ENCODE measurements at places on chromosomes 1 and 21. TPM values are rescaled to one million over a fixed set of nuclear protein-coding genes. Genes with fewer than 3 reads are reported as not detected.

DNA sequence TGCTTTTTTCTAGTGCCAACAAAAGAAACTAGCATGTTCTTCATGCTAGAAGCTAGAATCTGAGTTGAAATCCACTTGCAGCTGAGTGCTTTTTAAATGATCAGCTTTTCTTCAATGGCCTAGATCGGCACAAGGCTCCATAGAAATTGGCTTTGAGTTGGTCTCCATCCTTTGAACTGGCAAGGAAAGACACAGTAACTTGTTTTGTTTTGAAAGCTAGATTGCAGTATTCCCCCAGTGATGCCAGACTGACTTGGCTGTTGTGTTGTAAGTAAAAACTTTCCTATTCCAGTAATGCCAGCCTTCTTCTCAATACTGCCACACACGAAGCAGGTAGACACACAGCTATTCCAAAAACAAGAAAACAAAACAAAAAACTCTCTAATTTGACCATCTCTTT lies 139.1 kb downstream of the FMN2 start:
- DNase-seq = no peak

DNA sequence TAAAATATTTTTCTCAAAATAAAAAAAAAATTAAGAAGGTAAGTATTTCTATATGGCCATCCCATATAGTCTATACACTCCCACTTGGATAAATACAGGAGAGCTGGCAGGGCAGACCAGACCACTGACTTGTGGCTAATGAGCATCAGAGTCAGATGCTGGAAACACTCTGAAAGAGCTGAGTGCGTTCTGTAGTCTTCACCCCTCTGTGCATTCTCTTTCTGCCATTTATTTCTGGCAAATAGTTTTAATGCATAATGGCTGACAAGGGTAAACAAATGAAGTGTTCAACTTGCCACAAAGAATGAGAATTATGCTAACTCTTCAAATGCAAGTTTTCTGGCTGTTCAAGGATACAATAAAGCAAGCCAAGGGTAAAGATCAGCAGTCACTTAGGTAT lies 191.7 kb downstream of the TTLL7 start:
- DNase-seq = no peak

- DNase-seq = no peak
Observed at GRCh38 chr1:117278531-117278930, 67.8 kb upstream of the VTCN1 start.

Gene LCK
- polyA plus RNA-seq = 1.5 TPM

Gene PTGS2
- 4.0 TPM for polyA plus RNA-seq

Gene AMIGO1
- 3.2 TPM for polyA plus RNA-seq

Gene ZNF678
- 19.5 TPM for polyA plus RNA-seq

Gene ATP6V1G3
- not detected for polyA plus RNA-seq

Data from left lung (tissue), 14 donors.